Activated naive CD4-positive, alpha-beta T cell treated with Interleukin-2 at 50 U/mL for 16 hours (primary cell): ENCODE measurements at places on chromosomes 13 and 19.

- peak; percentile 77 for DNase-seq
Measured at GRCh38 chr19:4911786-4912672, 2.7 kb downstream of the UHRF1 start.

GRCh38 chr19:51311351-51312257 is at the start of gene IGLON5:
Gene IGLON5, plus strand, starts transcription at chr19:51311644. Its CDS starts 204 bp downstream, at chr19:51311848.
- DNase-seq = no peak

GRCh38 chr13:101098873-101099272 is 317.4 kb downstream of the NALCN start:
- DNase-seq = no peak

- no peak for DNase-seq
Measured at GRCh38 chr13:107339209-107339608, 771.3 kb upstream of the ARGLU1 start.

DNA sequence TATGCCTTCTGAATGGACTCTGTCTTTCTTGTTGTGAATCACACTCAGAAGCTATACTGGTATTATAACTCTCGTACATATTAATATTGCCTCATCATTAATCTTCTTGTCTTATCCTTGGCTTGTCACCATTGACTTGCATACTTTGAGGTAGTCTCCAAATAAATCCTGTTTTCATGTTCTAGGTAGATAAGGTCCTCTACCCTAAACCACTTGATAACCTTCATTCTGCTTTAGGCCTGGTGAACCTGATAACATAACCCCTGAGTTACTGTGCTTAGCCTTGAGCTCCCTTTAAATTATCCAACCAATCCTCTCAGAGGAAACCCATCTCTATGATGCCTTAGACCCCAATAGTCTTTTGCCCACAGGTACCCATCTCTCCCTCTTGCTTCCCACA is 1162.3 kb downstream of the SLITRK1 start:
- no peak for DNase-seq

DNA sequence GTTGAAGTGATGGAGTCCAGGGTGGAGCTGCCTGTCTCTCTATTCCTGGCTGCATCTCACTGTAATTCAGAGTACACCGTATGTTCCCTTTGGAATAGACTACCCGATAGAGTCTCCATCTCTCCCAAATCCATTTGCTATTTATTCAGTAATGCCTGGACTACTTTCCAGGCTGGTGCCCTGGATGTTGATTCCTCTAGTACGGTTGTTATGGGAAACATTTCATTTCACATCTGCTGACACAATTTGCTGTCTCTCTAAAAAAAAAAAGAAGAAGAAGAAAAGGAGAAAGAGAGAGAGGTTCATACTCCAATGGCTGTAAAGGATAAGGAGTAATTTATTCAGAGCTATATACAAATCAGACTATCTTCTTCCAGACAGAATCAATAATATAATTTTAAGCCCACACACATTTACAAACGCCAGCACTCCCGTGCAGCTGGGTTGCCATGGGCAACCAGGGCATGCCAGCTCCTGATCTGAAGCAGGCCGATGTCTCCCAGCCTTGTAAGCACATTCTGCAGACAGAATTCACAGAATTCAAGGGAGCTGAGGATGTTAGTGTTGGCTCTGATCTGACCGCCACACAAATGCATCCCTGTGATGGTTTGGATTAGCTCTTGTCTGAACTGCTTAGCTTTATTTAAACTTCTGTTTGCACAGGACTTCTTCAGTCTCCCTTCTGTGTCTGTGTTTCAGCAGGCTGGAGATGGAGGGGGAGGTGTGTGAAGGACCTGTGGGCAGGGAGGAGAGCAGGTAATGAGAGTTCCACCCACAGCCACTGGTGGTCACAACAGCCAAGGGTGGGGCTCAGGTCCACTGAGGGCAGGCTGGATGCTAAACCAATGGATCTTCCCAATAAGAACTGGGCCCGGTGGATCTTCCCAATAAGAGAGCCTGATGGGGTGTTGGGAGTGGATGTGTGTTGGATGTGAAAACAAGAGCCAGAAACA is 66.0 kb downstream of the TEX26 start:
- DNase-seq = no peak

DNA sequence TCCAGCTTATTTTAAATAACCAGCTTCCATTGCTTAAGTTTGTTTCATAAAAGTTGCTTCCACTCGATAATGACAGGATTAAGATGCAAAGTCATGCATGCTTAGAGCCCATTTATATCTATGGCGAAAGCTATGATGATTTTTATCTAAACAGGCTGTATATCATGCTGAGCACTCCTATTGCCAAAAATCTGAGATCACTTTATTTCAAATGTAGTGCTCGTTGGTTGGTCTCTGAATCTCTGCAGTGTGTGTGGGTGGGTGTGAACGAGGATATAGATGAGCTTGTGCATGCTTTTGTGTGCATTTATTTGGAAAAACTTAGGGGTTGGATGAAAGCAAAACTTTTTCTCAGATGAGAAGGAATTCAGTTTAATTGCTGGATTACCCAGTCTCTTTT is 27.0 kb upstream of the ARGLU1 start:
- no peak for DNase-seq
